Fibroblast of skin of right biceps (primary cell): ENCODE measurements at places on chromosomes 7 and 10.

DNA sequence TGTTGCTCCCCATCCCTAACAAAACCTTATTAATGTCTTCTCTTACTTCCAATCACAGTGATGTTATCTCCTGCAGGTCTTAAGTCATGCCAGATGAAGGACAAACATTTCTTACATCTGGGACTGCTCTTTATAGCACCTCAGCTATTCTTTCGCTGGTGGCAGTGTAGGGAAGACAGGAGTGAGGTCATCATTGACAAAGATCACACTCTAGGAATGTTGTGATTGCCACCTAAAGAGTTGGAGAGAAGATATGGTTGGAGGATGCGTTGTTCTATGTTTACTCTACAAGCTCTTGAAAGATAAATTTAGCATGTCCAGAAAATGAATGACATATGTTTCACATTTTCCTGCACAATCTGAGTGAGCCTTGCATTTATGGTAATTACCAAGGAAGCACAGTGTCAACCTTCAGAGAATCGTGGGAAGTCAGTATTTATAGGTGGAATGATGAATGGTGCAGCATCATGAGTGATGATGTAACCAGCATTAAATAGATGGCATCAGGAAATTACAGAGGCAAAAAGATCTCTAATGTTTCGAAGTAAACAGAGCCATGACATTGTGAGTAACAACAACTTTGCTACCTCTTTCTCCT lies 188.1 kb upstream of the STEAP1 start:
- no peak for DNase-seq

DNA sequence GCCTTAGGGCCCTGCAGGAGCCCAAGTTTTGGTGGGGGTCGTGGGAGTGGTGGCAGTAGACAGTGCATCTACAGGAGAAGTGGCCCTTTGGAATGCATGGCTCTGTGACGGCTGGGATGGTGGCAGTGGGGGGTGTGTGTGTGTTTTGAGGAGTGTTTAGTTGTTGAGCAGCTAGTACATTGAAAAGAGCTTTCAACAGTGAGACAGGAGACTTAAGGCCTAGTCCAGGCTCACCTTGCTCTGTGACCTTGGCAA lies 27.1 kb downstream of the ZNF775 start:
- DNase-seq: no peak

DNA sequence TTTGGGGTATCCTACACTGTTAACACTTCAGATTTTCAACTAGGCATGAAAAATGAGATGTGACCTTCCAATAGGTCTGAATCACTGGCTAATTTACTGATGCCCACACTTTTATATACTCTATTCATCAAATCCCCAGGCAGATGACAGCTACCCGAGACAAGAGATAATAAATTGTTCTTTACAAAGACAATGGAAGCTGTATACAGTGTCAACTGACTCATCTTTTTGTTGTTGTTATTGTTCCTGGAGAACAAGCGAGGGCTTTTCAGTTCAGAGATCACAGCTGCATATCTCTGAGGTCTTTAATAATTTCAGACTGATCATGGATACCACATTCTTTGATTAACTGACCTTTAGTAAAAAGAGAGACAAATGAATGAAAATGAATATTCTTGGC lies 228.9 kb downstream of the SDHAF3 start:
- DNase-seq: no peak

GRCh38 chr7:100493476-100494264 lies 9.9 kb downstream of the NYAP1 start:
- no peak for DNase-seq

DNA sequence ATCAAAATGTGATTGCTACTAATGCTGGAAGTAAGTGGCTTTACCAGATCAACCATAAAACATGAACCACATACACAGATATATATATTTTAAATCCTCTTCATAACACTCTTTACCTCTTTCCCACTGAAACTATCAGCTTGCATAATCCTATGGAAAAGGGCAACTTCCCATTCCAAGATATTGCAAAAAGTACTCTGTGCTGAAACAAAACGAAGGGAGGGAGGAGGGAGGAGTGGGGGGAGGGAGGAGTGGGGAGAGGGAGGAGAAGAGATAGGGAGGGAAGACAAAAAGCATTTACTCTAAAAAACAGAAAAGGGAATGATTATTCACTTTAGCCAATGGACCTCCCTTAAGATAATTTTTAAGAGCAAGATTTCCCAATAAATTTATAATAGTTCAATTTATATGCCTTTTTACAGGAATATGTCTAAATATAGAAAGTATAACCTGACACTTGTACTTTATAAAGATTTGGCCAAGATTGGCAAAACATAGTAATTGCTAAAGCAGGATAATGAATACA lies 344.8 kb upstream of the NFE2L3 start:
- DNase-seq: no peak

DNA sequence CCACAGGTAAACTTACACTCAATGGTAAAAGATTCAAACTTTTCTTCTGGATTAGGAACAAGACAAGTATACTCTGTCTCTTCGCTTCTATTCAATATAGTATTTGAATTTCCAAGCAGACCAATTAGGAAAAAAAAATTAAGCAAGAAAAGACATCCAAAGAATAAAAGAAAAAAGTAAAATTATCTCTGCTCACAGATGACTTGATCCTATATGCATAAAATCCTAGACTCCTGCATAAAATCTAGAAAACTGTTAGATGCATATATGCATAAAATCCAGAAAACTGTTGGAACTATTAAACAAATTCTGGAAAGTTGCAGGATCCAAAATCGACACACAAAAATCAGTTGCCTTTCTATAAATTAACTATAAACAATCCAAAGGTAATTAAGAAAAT lies at the start of gene OR13A1:
Gene OR13A1, minus strand, starts transcription at position 101 of the 400 bp plus-strand sequence. CDS start 11,186 bp downstream, outside the sequence.
- DNase-seq: no peak

GRCh38 chr10:52283174-52283573 lies 30.9 kb upstream of the DKK1 start:
- DNase-seq: peak; percentile 41

- peak; percentile 80 for DNase-seq
These were observed 31.9 kb downstream of the ARL4A start for GRCh38 chr7:12719141-12719919.

- DNase-seq: no peak
These were observed 670 bp downstream of the RCC1L start for GRCh38 chr7:75072981-75073283.

GRCh38 chr7:99141841-99142726 lies 1.8 kb downstream of the SMURF1 start:
- peak; percentile 89 for DNase-seq

GRCh38 chr10:47151920-47152319 lies 148.1 kb upstream of the GDF10 start:
- no peak for DNase-seq

DNA sequence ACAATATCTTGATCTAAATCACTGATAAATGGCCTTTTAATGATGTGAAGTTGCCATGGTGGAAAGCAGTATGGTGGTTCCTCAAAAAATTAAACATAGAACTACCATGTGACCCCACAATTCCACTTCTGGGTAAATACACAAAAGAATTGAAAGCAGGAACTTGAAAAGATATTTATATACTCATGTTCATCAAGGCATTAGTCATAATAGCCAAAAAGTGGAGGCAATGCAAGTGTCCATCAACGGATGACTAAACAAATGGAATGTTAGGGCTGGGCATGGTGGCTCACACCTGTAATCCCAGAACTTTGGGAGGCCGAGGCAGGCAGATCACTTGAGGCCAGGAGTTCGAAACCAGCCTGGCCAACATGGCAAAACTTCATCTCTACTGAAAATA lies 2.0 kb upstream of the DNAJC12 start:
- peak; percentile 19 for DNase-seq

GRCh38 chr10:99233000-99233688 lies 2.5 kb downstream of the HPSE2 start:
- DNase-seq: no peak

DNA sequence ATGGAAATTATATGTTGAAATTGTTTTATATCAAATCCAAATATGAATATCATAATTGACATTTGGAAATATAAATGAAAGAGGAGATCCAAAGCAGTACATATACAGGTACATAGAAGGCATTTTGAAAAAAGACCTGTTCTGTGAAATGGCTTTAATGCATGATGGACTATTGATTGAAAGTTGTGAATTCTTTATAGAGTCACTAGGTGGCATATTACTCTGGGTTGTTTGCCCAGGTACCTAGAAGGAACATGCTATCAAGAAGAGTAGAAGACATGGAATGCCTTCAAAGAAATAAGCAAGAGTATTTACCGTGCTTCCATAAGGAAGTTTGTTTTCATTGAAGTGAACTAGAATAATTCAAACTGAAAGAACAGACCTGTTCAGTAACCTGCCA lies 160.0 kb upstream of the ANK3 start:
- DNase-seq: no peak

DNA sequence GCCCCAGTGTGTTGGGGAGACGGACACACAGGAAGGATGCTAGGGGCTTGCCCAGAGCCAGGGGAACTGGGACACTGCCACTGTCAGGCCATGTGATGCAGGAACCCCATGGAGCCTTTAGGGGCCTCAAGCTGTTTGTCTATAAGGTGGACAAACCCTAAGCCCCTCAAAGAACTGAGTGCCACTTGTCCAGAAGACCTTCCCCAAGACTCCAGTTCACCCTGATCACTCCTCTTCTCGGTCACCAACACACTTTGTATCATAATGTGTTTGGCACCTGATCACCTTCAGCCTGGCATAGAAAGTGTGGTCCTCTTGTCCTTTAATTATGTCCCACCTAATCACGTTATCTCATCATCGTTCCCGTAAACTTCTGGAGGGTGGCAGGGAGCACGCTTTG lies 700 bp downstream of the H2BK1 start:
- no peak for DNase-seq

GRCh38 chr10:130631142-130632096 lies 495.2 kb downstream of the GLRX3 start:
- DNase-seq: no peak

DNA sequence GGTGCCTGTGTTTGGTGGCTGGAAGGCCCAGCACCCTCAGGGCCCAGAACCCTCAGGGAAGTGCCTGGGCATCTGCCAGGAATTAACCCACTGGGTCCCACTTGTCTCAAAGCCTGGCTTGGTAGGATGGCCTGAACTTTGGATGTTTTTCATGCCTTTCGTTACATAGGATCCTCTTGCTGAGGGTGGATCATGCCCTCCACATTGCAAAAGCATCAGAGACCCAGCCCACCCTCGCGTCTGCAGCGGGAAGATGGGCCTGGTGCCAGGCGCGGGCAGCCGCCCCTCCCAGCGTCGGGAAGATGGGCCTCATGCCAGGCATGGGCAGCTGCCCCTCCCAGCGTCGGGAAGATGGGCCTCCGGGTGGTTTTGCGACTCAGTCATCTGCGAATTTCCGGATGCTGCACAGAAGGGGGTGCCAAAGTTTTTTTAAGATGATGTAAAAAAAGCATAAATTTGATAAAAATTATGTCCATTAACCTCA lies 51.9 kb upstream of the PRKAR1B start:
- DNase-seq: no peak

GRCh38 chr10:48759113-48759901 lies 74.6 kb downstream of the WDFY4 start:
- no peak for DNase-seq

DNA sequence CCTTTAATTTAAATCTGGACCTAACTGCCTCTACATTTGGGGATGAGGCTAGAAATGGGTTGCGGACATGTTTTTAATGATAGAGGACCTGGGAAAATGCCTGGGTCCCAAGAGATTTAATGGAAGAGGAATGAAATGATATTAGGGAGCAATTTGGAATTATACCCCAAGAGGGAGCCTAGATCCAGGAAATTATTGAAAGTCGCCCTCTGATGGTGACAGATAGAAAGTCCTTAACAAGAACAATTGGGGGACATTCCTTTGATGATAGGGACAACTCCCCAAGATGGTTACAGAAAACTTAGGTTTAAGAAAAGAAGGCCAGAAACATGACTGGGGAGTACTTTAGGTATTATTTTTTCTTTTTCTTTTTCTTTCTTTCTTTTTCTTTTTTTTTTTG lies 9.5 kb upstream of the TSGA13 start:
- peak; percentile 50 for DNase-seq

DNA sequence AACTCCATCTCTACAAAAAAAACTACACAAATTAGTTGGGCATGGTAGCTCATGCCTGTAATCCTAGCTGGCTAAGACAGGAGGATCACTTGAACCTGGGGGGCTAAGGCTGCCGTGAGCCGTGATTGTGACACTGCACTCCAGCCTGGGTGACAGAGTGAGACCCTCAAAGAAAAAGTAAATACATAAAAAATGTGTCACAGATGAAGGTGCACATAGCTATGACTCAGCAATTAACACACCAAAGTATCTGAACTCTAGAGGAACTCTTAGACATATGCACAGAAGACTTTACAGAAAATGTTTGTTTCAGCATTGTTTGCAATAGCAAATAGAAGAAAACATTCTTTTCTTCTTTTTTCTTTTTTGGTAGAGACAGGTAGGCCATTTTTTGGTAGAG lies 8.3 kb downstream of the C10orf62 start:
- DNase-seq: peak; percentile 25

- DNase-seq: peak; percentile 46
These were observed 58.3 kb downstream of the MALSU1 start for GRCh38 chr7:23357190-23358093.

DNA sequence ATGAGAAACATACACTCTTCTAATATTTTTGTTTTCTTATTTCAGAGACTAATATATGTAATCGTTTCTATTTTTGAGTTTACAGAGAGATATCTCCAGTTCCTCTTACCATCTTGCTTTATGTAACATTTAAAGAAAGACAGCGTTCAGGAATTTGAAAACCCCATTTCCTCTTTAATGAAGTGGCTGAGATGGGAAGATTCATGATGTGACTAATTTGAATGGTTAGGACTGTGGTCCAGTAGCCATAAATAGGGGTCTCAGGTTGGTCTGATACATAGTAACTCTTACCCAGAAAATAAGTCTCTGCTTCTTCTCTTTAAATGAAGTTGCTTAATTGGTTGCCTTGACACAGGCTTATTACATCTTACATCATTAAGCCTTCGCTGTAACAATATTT lies 6.9 kb downstream of the KMT2E start:
- DNase-seq: peak; percentile 33

GRCh38 chr10:47214520-47214919 lies 85.5 kb upstream of the GDF10 start:
- DNase-seq: no peak

- DNase-seq: no peak
These were observed 256.9 kb upstream of the AKR1E2 start for GRCh38 chr10:4569151-4569550.

DNA sequence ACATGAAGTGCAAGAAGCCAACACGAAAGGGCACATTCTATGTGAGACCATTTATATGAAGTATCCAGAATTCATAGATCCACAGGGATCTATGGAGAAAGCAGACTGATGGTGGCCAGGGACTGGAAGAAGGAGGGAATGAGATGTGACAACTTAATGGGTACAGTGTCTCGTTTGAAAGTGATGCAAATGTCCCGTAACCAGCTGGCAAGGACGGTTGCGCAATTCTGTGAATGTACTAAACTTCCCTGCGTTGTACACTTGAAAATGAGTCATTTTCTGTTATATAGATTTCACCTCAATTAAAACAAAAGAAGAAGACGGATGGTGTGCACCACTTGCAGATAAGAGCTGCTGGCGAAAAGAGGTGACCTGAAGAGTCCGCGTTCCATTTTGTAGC lies 861.1 kb downstream of the TYW1 start:
- DNase-seq: peak; percentile 5
